ENCODE measurements at places on chromosomes 11 and 22.

GRCh38 chr11:2196970-2197770 lies 25.6 kb upstream of the TH start:
- peak; percentile 83 for DNase-seq

GRCh38 chr22:49153921-49154320 lies 673.8 kb downstream of the BRD1 start:
- DNase-seq = no peak

GRCh38 chr11:12073436-12073835 lies 37.0 kb upstream of the MICAL2 start:
- DNase-seq = no peak

GRCh38 chr22:44335903-44336803 lies 23.4 kb upstream of the SHISAL1 start:
- no peak for DNase-seq

GRCh38 chr11:76224461-76225121 lies 18.3 kb upstream of the WNT11 start:
- no peak for DNase-seq

DNA sequence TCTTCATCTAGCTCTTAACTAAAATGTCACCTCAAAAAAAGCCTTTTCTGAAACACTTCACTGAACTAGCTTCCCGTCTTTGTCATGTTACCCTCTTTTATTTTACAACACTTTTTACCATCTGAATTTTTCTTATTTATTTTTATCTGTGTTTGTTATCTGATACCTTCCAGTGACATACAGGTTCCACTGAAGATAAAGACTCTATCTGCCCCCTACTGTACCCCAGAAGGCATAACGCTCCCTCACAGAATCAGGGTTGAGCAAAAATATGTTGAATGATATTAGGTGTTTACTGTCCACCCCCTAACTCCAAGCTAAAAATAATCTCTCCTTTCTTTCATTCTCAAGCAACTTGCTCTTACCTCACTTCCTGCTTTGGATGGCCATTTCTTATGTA lies 654.2 kb downstream of the NELL1 start:
- DNase-seq = no peak

GRCh38 chr22:29772170-29772641 lies 5.0 kb downstream of the UQCR10 start:
- peak; percentile 36 for DNase-seq

DNA sequence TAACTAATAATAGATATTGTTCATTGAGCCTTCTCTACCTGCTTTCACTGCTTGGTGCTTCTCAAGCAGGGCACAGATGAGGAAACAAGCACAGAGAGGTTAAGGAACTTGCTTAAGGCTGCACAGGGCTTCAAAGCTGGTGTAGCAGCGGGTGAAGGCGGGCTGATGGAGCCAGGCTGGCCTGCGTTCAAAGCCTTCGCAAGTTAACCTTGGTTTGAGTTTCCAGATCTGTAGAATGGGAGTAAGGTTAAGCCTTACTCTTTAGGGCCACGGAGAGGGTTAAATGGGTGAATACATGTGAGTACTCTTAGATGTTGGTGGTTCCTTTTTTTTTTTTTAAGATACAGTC lies 36.2 kb upstream of the EIF3D start:
- no peak for DNase-seq

GRCh38 chr11:111081021-111081511 lies 164.5 kb upstream of the POU2AF2 start:
- DNase-seq = no peak

DNA sequence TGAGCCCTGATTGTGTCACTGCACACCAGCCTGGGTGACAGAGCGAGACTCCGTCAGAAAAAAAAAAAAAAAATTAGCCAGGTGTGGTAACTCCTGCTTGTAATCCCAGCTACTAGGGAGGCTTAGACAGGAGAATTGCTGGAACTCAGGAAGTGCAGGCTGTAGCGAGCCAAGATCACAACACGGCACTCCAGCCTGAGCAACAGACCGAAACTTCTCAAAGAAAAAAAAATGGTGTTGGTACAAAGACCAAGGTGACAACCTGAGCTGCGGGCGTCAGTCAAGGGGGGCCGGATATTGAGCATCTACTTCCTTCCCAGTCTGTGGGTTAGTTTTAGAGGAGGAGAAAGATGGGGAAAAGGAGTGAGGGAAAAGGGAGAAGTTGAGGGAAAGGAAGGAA lies 48.5 kb upstream of the HSPA8 start:
- no peak for DNase-seq

- no peak for DNase-seq
Observed at GRCh38 chr11:134843735-134844134, 431.7 kb upstream of the B3GAT1 start.

DNA sequence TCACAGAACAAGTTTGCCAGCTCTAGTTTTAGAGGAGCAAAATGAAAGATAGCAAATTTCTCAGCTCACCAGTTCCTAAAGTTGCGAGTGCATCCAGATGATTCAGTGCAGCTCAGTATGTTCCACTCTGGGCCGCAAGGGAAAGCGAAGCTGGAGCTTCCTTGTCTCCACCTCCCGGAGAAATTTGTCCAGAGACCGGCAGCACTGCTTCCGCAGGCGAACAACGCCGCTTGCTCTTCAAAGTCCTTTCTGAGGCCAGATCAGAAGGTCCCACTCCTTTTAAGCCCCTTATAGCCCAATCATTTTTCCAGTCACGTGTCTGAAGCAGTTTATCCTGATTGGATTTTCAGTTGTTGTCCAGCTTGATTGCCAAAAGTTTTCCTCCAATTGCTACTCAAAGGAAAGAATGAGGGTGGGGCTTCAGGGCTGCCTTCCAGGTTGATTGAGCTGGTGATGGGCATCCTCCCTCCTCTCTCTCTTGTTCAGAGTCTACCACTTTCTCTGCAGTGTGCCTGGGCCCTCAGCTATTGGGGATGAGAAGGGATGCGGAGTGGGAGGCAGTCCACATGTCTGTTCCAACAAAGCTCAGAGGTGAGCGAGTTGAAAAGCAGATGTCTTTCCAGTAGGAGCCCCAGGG lies at the start of gene ZNF280A:
ZNF280A (minus strand) TSS at position 251 of the 637 bp plus-strand sequence. CDS start 4,640 bp downstream, outside the sequence.
- no peak for DNase-seq

GRCh38 chr11:130448416-130449309 lies at the start of gene ADAMTS15:
ADAMTS15 (plus strand) TSS chr11:130448645; CDS start chr11:130448974, 329 bp downstream.
- DNase-seq = peak; percentile 90

- DNase-seq = no peak
Observed at GRCh38 chr22:29647954-29648737, 44.7 kb downstream of the NF2 start.

DNA sequence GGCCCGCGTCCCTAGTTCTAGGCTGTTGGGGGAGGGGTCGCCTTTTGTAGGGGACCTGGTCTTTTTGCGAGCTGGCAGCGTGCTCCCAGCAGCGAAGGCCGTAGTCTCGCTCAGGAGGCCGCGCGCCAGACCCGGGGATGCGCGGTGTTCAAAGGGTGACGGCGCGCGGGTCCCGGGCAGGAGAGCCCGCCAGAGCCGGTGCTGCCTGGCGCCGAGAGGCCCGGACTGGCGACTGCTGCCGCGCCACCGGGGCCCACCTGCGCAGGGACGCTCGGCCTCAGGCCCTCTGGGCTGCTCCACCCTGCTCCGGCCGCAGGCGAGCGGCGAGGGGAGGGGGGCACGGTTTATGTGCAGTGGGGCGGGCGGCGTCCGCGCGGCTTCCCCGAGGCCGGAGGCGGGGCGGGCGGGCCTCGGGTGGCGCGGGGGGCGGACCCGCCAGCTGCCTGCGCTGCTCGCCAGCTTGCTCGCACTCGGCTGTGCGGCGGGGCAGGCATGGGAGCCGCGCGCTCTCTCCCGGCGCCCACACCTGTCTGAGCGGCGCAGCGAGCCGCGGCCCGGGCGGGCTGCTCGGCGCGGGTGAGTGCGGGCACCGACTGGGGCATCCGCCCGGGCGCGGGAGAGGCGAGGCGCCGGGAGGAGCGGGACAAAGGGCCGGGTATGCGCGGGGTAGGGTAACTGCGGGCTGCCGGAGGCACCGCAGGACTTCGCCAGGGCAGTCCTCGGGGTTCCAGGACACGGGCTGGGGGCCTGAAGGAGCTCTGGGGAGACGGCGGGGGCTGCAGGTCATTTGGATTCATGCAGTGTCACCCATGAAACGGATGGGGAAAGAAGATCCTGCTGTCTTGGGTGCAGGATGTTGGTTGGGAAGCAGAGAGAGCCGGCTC lies at the start of gene PRSS23:
PRSS23 (plus strand) TSS at position 467 of the 884 bp plus-strand sequence. CDS start 7,102 bp downstream, outside the sequence.
- DNase-seq = peak; percentile 59

DNA sequence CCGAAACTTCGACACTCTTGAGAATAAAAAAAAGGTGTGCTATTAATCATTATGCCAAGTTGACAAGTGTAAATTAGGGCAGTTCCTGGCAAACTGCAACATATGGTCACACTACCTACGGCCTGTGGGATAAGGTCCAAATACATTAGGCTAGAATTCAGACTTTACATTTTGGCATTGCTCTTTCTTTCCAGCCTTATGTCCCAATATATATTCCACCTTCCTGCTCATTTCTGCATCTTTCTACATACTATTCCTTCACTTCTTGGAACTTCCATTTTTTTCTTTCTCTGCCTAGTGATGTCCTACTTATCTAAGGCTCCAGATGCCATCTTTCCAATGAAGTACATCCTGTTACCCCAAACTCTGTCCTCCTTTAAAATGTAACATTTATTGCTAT lies 577.2 kb downstream of the LRRC4C start:
- DNase-seq = no peak

- peak; percentile 55 for DNase-seq
Observed at GRCh38 chr11:64251016-64251752, at the start of gene PLCB3. PLCB3 (plus strand) TSS chr11:64251530; CDS start chr11:64251650, 120 bp downstream.

DNA sequence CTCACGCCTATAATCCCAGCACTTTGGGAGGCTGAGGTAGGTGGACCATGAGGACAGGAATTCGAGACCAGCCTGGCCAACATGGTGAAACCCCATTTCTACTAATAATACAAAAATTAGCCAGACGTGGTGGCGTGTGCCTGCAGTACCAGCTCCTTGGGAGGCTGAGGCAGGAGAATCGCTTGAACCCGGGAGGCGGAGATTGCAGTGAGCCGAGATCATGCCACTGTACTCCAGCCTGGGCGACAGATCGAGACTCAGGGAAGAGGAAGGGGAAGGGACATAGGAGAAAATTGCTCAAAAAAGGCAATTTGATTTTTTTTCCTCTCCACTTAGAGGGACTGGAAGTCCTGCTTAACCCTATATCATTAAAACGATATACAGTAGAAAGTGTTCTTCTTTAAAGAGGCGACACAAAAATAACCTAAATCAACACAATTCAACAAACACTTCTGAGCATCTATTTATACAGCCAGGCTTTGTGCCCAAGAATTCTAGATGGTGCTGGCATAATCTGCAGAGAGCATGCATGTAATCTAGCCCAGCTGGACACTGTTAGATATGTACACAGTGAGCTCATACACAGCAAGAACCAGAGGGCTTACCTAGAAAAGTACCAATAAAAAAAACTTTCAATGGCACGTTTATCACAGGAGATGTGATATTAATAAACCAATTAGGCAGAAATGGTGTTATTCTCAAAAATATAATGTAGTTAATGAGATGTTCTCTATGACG lies 20.9 kb upstream of the DENND5A start:
- DNase-seq = no peak

DNA sequence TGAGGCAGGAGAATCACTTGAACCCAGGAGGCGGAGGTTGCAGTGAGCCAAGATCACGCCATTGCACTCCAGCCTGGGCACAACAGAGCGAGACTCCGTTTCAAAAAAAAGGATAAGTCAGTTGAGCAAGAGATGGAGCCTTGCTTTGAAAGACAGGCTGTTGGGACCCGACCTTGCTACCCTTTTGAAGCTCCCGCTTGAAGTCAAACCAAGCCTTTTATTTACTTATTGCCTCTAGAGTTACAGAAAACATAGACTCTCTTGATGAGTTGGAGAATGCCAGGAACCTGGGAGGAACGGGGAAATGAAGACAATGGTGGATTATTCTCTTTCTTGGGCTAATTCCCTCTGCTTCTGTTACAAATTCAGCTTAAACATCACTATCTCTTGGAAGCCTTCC lies 4.9 kb downstream of the SYN3 start:
- no peak for DNase-seq

DNA sequence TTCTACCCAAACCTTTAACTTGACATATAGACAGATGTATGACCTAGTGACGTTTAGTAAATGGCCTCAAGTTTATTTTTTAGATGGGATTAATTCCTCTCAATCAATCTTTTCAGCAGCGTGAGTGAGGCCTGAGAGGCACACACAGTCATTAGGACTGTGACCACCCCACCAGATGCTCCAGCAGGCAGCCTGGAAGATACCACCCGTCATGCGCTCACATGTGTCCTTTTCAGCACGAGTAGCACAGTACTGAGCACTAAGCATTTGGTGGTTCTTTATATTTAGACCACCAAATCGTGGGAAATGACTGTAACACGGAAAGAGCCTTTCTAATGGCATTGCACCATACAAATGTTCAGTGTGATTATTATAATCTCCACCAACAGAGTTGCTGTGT lies 354.6 kb upstream of the DDI1 start:
- peak; percentile 24 for DNase-seq

- no peak for DNase-seq
Observed at GRCh38 chr22:27298332-27298731, 503.2 kb downstream of the MN1 start.

GRCh38 chr11:19625438-19625837 lies 87.2 kb upstream of the NAV2 start:
- DNase-seq = no peak

GRCh38 chr22:22927888-22928665 lies 40.5 kb downstream of the IGLL5 start:
- no peak for DNase-seq

DNA sequence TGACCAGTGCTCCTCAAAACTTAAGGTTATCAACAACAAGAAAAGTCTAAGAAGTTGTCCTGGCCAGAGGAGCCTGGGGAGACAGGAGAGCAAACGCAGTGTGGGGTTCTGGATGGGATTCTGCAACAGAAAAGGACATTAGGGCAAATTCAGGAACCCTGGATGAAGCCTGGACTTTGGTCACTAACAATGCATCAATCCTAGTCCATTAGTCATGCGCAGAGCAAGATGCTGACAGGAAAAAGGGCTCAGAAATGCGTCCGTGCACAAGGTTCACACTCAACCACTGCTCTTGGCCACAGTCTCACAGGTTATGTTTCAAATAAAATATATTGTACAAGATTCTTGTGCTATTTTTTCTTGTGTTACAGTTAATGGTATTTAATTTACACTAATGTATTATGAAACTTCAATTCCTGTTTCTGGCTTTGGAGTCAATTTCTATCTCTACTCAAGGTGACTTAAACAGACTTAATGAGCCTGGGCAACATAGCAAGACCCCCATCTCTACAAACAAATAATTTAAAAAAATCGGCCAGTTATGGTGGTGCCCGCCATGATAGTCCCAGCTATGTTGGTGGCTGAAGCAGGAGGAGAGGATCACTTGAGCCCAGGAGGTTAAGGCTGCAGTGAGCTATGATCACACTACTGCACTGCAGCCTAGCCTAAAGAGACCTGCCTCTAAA lies 13.6 kb downstream of the GNB1L start:
- no peak for DNase-seq

DNA sequence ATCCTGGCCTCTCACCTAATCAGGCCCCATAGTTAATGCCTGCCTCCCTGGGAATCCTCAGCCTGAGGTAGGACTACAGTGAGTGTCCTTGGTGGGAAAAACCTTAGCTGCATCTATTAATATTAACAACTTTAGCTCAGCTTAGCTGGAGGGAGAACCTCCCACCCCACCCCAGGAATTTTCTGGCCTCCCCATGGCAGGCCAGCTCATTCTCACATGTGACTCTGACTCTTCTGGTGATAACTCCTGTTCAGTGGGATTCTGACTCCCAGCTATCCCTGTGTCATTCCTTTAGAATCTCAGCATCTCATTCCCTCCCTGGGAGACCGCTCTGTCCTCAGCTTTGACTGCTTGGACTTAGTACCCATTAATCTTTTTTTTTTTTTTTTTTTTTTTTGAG lies 14.5 kb downstream of the ART5 start:
- DNase-seq = no peak
